Natural killer cell (primary cell): ENCODE measurements at places on chromosomes 6 and 20. TPM values are rescaled to one million over a fixed set of nuclear protein-coding genes. Genes with fewer than 3 reads are reported as not detected.

DNA sequence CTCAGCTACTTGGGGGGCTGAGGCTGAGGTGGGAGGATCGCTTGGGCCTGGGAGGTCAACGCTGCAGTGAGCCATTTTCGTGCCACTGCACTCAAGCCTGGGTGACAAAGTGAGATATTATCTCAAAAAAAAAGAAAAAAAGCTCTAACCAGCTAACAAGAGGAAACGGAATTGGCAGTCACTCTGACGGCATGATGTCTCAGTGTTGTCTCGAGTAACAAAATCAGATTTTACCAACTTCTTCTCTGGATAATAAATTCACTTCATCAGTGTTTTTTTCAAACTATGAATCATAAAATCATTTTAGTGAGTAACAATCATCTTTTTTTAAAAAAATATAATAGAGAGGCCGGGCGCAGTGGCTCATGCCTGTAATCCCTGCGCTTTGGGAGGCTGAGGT lies 12.6 kb downstream of the KIF16B start:
- H3K4me1 ChIP-seq = no peaks in the 10 kb centered on the region
- DNase-seq = no peak
- H3K36me3 ChIP-seq = no peaks in the 10 kb centered on the region
- no peaks in the 10 kb centered on the region for H3K27me3 ChIP-seq
- no peak overlapping the region for H3K4me3 ChIP-seq

DNA sequence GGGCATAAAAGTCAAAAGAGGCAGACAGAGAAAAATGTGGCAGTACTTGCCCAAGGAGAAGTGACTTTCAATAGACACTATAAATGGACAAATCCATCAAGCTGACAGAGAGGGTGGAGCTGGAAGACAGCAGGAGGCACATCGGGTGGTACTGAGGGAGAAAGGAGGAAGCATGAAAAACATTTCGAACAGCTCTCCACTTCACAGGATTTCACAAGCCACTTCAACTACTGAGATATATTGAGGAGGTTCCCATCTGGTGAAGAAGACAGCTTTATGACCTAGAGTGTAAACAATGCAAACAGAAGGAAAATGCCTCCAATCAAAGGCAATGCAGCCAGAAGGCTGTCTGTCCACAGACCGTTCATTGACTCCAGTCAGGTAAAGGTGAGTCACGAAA lies 259.4 kb upstream of the ECI2 start:
- no peak overlapping the region for H3K4me3 ChIP-seq
- no peaks in the 10 kb centered on the region for H3K4me1 ChIP-seq
- H3K36me3 ChIP-seq = no peaks in the 10 kb centered on the region

Gene LY6G6F
- total RNA-seq = 0.97 TPM

Gene LIN28B
- total RNA-seq = not detected

GRCh38 chr6:24484657-24485323 lies 4.6 kb downstream of the GPLD1 start:
- no peaks in the 10 kb centered on the region for H3K4me1 ChIP-seq
- H3K27me3 ChIP-seq = no peaks in the 10 kb centered on the region
- no peak for DNase-seq
- H3K36me3 ChIP-seq = no peaks in the 10 kb centered on the region

Gene PAQR8
- total RNA-seq = 2.4 TPM

Gene RHAG
- not detected for total RNA-seq
